Lung (tissue), 17 donors: ENCODE measurements at places on chromosomes 2 and 18.

- DNase-seq = no peak
These were observed 274.0 kb downstream of the CAMKMT start for GRCh38 chr2:44635725-44636124.

GRCh38 chr2:19351899-19352697 is 6.3 kb downstream of the OSR1 start:
- no peak for DNase-seq

- DNase-seq = peak; percentile 53
These were observed 76.1 kb downstream of the CABYR start for GRCh38 chr18:24214913-24215312.

DNA sequence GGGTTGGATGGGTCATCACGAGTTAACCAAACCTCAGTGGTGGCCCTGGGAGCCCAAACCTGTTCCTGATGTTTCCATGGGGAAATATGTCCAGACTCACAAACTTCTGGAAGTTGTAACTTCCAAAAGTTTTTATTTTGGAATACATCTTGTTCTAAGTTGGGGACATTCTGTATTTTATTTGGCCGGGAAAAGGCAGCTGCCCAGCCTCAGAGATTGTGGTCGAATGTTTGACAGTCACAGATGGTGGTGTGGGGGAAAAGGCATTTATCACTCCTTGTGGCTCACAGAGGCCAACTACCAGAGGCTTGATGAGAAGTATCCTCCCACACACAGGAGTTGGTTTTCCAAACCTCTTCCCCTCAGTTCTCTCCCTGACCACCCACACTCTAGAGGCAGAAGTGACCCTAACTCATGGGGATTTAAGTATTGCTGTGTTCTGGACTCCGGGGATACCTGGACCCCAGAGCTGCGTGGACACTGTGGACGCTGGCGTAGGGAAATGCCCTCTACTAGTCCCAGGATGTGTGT is 124.7 kb upstream of the PPP1CB start:
- no peak for DNase-seq

GRCh38 chr18:62914871-62915392 is 199.6 kb downstream of the PHLPP1 start:
- DNase-seq = no peak

DNA sequence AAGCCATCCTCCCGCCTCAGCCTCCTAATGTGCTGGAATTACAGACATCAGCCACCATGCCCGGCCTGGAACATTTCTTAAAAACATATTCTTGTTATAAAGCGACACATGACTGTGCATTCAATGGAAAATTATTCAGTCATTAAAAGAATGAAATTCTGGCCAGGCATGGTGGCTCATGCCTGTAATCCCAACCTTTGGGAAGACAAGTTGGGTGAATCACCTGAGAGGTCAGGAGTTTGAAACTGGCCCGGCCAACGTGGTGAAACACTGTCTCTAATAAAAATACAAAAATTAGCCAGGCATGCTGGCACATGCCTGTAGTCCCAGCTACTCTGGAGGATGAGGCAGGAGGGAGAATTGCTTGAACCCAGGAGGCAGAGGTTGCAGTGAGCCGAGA is 21.6 kb upstream of the RPRD1A start:
- no peak for DNase-seq

- no peak for DNase-seq
These were observed 750 bp downstream of the STRADB start for GRCh38 chr2:201452058-201452921.
